ENCODE measurements at places on chromosomes 7 and 10.

DNA sequence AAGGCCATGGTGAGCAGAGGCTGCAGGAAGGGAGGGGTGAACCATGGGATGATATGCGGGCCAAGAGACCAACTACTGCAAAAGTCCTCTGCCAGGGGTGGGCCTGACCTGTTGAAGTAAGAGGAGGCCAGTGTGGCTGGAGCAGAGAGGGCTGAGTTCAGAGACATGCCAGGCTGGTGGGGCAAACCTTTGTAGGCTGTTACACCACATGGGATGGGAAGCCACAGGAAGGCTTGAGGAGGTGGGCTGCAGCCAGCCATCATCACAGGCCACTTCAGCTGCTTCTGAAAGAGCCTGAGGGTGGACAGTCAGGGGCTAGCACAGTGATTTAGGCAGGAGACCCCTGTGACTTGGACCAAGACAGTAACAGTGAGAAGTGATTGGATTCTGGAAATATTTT is 20.3 kb downstream of the CXCL12 start:
- DNase-seq: no peak

DNA sequence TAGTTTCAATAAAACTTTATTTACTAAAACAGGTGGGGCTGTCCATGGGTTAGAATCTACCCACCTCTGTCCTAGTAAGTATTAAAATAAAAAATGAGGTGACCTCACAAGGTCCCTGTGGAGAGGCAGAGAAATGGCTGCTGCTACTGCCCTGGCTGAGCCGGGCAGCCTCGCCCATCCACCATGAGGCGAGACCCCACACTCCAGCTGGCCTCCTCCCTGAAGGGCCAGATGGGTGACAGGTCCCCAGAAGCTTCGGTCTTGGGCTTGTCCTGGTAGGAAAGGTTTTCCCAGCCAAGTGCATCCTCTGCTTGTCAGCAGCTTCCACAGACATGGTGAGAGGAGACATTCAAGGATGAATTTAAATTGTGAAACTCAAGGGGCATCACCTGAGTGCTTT is 565.8 kb downstream of the PTPRN2 start:
- DNase-seq: no peak

GRCh38 chr7:32403463-32404229 is 86.5 kb downstream of the LSM5 start:
- no peak for DNase-seq

GRCh38 chr10:5168897-5169420 is 16.0 kb downstream of the AKR1C8 start:
- DNase-seq: no peak

- no peak for DNase-seq
Observed at GRCh38 chr10:77561991-77562390, 75.6 kb downstream of the KCNMA1 start.

- no peak for DNase-seq
Observed at GRCh38 chr10:45444976-45445898, 71.2 kb downstream of the ALOX5 start.

DNA sequence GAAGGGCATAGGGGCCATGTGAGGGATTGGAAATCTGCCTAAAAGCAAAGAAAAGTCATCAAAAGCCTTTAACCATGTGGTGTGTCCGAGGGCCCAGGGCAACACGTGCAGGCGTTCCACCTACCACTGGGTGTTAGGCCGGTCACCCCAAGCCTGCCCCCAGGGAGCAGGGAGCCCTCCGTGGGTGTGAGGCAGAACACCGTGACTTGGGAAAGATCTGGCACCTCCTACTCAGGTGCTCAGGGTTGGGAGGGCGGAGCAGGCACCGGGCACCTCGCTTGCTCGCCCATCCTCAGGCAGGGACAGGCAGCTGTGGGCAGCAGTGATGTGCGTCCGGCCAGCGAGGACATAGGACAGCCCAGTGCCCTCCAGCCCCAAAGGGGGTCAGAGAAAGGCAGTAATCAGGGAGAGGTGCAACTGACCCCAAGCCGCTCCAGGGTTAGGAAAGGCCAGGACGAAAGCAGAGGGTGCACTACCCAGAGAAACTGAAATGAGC is 80.7 kb upstream of the CHST15 start:
- no peak for DNase-seq

GRCh38 chr10:123859653-123860050 is 32.0 kb downstream of the CPXM2 start:
- DNase-seq: no peak

GRCh38 chr7:120869700-120870099 is 11.8 kb upstream of the TSPAN12 start:
- no peak for DNase-seq

DNA sequence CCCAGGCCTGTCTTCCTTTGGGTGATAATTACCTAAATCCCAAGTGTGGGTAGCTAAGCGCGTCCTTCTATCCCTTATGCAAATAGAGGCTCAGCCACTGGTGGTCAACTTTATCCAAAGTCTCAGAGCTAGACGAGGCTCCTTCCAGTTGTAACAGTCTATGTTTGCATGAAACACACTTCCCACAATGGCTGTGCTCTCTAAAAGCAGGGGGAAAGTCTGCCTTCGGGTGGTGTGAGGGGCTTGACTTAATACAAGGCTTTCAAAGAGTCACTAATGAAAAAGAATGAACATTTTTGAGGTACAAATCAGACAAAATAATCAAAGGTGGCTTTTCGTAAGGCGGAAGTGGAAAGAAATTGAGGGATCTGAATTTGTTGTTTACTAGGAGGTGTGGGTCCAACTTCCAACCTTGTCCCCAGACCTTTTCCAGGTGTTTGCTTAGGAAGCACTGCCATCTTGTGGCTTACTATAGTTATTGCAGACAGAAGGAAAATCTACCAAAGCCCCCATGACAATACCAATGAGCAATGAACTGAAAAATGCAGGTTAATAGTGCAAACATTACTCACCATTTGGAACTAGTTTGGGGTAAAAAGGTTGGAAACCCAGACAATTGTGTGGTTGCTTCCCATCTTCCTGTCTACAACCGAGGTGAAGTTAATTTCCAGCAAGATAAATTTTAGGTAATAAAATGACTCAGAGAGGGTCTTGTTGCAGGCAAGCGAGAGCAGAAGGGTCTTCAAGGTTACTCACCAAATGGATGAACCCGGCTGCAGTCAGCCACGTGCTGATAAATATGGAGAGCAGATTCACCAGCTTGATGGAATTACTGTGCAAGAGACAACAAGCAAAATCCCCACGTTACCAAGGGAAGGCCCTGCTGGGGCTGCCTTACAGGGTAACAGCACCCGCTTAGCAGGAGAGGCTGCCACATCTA is 525.7 kb downstream of the KCNMA1 start:
- DNase-seq: no peak

GRCh38 chr7:24504836-24505235 is 68.4 kb upstream of the PALS2 start:
- no peak for DNase-seq

DNA sequence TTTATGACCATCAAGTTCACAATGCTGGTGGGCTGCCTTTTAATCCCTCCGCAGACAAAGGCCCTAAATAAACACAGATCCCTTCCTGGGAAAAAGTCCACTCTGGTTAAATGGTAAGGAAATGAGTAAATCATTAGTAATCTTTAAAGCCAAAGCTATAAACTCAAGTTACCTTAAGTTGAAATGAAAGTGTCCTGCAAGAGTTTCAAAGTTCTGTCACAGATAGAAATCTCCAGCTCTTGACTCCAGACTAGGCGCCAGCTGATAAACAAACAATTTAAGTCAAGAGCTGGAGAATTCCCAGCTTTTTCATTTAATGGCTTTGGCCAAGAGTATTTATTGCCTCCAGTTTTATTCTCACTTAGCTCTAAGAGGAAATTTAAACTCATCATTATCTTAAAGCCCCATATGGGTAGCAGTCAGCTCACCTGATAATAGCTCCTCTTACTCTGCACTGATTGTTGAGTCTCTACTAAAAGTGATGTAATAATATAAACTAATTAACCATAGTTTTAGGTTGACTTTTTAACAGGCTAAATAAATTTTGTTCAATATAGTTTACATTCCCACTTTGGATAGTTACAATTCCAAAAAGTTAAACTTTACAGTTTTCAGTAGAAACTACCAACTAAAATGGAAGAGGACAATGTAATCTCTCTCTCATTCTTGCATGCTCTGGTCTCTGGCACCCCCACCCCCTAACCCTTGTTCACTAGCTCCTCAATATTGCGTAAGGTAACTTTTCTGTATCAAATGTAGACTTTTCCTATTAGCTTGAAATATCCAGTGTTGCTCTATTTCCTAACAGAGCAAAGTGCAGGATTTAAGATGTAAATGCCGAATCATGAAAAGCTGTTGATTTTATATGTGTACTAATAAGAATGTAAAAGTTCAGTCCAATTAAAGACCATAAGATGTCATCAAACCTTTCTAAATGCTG is 56.1 kb downstream of the HIBADH start:
- no peak for DNase-seq

- DNase-seq: no peak
Observed at GRCh38 chr10:19713800-19714525, 102.3 kb upstream of the PLXDC2 start.

DNA sequence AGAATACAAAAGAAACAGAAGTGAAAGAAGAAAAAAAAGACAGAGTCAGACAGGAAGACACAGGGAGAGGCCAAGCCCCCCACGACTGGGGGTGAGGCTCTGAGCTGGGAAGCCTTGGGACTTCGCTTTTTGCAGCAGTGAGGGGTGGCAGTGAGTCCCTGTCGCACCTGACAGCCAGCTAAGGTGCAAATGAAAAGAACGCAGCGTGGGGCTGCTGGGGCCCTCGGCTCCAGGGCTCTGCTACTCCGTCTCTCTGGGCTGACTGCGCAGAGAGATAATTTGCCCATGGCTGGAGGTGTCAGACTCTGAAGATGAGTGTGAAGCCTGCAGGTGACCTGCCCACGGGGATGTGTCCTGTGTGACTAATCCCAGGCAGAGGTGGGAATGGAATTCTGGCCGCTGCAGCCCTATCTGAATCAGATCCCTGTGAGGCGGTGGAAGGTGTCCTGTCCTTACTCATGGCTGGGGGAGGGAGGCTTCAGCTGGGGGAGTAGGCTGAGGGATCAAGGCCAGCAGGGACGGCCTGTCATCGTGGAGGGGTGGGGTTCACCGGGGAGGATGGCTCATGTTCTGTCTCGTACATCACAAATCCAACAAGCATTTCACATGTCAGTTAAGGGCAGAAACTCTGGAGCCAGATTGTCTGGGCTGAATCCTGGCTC is 96.4 kb downstream of the SLIT1 start:
- no peak for DNase-seq

DNA sequence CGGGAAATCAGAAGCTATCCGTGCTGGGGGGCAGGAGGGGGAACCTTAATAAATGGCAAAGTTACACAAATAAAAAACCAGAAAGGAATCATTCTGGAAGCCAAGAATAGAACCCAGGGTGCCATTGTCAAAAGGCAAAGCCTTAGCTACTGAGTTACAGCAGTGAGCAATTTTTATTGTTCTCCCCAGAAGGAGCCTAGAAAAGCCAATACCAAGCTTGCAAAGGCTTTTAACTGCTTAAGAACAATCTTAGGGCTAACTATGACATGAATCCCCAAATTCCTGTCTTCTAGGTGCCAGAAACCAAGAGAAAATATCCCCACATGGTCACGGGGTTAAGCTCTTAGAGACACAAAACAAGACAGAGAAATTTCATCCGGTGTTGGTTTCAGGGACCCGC is 482.7 kb downstream of the CCSER2 start:
- no peak for DNase-seq

DNA sequence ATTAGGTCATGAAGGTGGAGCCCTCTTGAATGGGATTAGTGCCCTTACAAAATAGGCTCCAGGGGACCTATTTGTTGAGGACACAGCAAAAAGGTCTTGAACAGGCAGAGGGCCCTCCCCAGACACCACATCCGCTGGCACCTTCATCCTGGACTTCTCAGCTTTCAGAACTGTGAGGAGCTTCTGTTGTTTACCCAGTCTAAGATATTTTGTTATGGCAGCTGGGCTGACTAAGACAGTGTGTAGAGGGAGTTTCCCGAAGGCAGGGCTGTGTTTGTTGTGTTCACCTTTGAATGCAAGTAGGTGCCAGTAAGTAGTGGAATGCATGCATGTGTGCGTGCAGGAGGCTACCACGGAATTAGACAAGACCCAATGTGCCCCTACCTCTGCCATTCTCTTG is 106.7 kb downstream of the PTPRE start:
- DNase-seq: no peak

DNA sequence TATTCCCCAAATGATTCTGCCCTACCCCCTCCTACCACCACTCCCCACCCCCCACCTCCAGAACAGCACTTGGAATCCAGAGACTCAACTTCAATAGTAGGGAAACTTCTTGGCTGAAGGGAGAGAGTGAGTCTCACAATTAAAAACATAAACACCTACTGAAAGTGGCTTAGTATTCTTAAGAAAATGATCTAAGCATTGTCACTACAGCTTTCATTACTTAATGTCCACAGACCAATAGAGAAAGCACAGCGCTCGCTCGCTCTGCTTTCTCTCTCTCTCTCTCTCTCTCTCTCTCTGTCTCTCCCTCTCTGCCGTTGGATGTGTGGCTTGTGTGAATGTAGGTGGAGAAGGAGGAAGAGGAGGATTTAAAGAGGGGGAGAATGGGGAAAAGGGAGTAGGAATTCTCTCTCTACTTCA is 1.5 kb upstream of the SEMA3A start:
- DNase-seq: no peak

- no peak for DNase-seq
Observed at GRCh38 chr10:689452-690371, at the start of gene DIP2C. TSS of gene DIP2C (minus strand) at chr10:689668. CDS start at chr10:689578, 90 bp downstream.

- no peak for DNase-seq
Observed at GRCh38 chr7:69739190-69739589, 140.9 kb downstream of the AUTS2 start.

DNA sequence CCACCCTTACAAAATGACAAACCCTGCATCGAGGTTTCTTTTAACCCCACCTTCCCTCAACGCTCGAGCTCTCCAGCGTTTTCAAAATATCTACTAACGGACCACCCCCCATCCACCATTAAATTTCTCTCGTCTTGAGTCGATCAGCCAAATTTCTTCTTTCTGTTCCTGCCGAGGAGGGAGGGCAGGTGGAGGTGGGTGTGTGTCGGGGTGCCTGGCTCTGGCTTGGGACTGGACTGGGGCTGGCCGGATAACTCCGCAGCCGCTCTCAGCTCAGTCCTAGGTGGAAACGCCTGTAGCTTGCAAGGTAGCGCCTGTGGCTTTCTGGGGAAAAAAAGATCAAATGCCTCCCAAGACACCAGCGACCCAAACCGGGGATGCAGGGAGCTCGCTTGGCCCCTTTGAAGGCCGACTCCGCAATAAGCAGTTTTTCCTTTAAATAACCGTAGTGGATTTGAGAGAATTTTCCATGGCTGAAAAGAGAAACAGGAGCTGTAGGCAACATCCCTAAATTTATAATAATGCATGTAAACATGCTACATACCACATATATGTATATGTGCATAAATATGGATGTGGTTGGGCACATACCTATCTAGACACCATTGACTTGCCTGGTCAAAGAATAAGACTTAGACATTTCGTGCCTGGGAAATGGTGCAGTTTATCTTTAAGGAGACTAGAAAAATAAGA is 1.9 kb upstream of the TMEM178B start:
- no peak for DNase-seq

- DNase-seq: no peak
Observed at GRCh38 chr7:2138146-2138765, 94.5 kb downstream of the MAD1L1 start.

GRCh38 chr7:44555350-44555749 is 14.2 kb upstream of the NPC1L1 start:
- no peak for DNase-seq
